Stimulated activated CD4-positive, alpha-beta T cell treated with anti-CD3 and anti-CD28 coated beads, Interleukin-4, amount 100 ng/mL, for 1 hour (primary cell): ENCODE measurements at places on chromosomes 2 and 18.

DNA sequence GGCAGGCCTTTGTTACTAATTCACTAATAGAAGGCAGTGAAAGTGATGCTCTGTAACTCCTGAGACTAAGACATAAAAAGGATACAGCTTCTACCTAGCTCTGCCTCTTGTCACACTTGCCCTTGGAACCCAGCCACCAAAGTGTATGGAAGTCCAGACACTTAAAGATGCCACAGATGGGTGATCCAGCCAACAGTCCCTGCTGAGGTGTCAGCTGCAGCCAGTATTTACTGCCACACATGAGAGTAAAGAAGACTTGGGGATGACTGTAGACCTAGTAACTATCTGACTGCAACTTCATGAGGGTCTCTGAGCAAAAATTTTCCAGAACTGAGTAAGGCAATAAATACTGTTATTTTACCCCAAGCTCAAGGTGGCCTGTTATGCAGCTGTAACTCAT is 8.8 kb downstream of the IMMT start:
- DNase-seq, result no peak

- no peak for DNase-seq
Observed at GRCh38 chr2:179186126-179186525, 78.5 kb downstream of the SESTD1 start.

DNA sequence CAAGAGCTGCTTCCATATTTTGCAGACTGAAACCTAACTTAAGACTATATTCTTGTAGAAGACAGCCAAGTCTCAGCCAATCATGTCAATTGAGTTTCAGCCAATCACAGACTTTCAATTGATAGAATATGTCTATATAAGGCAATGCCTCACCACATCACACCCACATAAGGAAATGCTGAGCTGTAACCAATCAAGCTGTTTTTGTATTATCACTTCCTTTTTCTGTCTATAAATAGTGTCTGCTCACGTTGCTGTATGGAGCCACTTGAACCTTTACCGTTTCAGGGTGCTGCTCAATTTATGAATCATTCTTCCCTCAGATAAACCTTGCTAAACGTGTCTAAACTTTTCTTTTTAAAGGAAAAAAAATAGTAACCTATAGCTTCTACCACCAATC is 1554.4 kb upstream of the LRRTM1 start:
- DNase-seq, result no peak

DNA sequence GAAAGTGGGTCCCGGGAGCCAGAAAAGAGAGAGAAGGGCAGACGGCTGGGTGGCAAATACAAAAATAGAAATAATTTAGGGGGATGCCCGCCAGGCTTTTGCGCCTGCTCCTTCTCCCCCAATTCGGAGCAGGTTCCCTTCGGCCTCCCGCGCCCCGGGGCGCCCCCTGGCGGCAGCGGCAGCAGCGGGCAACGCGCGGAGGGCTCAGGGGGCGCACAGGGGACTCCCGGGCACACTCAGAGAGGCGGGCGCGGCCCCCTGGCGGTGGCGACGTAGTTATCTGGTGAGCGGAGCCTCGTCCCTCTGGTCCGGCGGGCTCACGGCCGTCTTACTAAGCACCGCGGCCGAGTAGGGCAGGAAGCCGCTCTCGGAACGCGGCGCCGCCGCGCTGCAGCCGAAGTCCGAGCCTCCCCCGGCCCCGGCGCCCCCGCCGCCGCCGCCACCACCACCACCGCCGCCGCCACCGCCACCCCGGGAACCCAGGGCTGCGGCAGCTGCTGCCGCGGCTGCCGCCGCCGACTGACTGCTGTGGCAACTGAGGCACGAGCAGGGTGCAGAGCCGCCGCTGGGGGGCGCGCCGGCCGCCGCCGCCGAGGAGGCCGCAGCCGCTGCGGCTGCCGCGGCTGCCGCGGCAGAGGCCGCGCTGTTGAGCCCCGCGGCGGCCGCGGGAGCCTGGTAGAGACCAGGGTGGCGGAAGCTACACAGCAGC is 3.8 kb downstream of the EVX2 start:
- no peak for DNase-seq
